CD4-positive, alpha-beta T cell treated with Interleukin-17A for 4 hours (primary cell): ENCODE measurements at places on chromosomes 6 and 20.

DNA sequence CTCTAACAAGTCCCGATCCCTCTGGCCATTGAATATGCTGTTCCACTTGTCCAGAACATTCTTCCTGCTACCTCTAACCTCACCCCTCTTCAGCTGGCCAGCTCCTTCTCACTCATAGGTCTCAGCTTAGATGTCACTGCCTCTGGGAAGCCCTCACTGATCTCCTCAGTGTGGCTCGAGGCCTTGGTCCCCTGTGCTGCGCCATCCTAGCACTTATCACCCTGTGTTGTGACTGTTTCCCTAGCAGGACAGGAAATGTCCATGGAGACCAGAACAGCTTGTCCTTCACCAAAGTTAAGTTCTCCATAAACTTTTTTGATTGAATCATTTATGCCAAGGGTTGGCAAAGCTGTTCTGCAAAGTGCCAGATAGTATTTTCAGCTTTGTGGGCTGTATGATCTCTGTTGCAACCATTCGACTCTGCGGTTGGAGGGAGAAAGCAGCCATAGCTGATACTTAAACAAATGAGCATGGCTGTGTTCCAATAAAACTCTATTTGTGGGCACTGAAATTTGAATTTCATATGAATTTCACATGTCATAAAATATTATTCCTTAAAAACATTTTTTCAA lies 6.5 kb upstream of the BNIP5 start:
- no peak for DNase-seq

DNA sequence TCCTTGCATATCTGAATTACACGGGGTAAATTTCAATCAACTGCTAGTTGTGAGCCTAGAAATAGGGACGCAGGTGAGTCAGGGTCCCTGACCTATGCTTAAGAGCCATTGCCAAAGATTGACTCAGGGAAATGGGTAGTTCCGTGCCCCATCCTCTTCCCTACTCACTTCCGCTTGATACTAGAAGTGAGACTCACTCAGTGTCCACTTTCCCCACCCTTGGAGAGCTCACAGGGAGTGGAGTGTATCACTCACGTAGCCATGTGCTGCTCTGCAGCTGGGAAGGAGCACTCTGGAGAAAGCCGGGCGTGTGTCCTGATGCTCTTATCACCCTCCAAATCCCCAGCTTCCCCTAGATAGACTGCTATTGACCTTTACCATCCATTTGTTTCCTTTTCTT lies 543 bp upstream of the MUC22 start:
- DNase-seq: no peak

DNA sequence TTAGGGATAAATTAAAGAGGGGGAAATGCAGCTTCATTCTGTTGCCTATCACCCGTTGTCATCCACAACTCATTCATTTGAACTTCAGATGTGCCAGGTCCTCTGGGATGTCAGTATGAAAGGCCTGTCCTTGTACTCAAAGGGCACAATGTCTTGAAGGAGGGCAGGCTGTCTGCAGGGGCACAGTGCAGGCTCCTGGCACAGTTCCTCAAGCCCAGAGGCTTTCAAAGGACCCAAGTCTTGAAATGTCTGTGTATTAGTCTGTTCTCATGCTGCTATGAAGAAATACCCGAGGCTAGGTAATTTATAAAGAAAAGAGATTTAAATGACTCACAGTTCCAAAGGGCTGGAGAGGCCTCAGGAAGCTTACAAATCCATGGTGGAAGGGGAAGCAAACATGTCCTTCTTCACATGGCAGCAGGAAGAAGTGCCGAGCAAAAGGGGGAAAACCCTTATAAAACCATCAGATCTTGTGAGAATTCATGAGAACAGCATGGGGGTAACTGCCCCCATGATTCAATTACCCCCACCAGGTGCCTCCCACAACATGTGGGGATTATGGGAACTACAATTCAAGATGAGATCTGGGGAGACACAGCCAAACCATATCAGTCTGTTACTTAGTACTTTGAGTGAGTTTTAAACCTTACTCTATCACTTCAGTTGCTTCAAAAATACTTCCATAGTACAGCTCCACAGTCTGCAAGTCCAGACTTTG lies 9.4 kb downstream of the SNX9 start:
- no peak for DNase-seq

- DNase-seq: no peak
These were observed 421.1 kb upstream of the AGPAT4 start for GRCh38 chr6:161694995-161695394.

- no peak for DNase-seq
These were observed 52.4 kb upstream of the SCGN start for GRCh38 chr6:25599516-25600085.

DNA sequence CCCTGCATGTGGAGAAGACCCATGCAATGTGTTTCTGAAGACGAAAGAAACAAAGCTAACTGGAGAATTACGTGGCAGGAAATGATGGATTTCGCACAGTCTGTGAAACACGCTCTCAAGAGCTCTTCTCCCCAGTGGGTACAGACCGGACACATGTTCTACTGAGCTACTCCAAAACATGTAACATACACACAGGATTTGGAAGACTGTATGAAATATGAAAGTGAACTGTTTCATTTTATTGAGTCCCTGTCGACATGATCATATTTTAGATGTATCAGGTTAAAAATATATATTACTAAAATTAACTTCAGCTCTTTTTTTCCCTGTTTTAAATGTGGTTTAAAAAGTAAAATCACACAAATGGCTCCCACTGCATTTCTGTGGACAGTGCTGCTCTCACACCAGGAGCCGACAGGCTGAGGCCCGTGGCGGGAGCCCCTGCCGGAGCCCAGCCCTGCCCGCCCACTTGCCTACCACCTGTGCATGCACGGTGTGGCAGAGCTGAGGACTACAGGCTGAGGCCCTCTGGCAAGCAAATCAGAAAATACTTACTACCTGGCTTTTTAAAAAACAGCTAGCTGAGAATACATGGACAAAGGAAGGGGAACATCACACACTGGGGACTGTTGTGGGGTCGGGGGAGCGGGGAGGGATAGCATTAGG lies 58.9 kb upstream of the NXT1 start:
- no peak for DNase-seq

- DNase-seq: no peak
These were observed 14.0 kb downstream of the TAF4 start for GRCh38 chr20:62051546-62052255.

- DNase-seq: no peak
These were observed 75.1 kb downstream of the SNX5 start for GRCh38 chr20:17893445-17893844.

DNA sequence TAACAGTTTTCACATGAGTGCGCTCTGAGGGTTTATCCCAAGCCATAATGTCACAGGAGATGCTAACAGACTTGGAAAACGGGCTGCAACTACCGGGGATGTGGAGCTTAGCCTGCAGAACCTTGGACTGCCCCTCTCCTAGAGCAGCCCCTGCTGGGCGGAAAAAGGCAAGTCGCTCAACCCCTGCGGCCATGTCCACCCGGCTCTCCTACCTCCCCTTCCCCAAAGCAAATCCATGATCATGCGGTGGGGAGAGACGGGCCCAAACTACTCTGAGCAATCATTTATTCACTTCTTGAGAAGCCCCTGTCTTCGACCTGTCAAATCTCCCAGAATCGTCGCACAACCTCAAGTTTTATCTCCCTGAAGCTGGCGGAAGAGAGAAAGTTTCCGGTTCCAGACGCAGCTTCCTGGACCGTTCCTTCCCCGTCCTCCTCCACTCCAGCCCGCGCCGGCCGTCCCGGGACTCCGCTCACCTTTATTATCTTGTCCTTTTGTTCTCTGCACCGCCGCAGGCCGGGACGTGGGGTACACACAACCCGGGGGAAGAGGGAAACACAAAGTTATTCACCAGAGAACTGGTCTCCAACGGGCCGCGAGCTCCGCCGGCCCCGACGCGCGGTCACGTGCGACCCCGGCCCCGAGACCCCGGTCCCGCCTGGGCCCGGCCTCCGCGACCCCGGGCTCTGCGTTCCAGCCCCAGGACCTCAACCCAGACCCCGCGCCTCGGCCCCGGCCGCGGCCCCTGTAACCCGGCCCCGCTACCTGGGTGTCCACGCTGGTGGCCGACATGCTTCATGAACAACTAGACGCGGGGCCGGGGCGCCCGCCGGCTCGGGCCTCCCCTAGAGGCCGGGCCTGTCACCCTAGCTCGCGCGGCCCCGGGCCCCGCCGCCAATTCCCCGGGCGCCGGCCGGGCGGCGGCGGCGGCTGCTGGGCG lies 560 bp downstream of the YTHDF1 start:
- DNase-seq: peak; percentile 13

- no peak for DNase-seq
These were observed 667 bp downstream of the CAP2 start for GRCh38 chr6:17393892-17394631.

- no peak for DNase-seq
These were observed 52.2 kb downstream of the FKBP1C start for GRCh38 chr6:63263444-63263843.

GRCh38 chr6:167682546-167683027 lies 144.1 kb upstream of the AFDN start:
- DNase-seq: no peak

DNA sequence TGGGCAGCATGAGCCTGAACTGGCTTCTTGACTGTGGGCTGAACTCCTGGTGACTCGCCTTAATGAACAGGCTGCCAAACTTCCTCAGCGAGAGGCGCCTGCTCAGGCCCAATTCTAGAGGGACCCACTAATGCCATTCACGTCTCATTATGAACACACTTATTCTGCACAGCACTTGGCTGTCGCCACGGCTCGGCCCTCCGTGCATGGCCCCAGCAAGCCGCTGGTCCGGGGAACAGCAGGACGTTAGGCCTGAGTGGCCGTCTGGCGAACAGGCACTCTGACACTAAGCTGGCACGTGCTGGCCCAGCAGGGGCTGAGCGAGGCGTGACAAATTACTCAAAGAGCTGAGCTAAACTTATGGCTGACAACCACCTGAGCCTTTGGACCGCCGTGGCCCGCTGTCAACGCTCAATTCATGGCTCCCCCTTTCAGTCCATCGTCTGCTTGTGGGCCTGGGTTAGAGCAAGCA lies 45.9 kb downstream of the INSM1 start:
- no peak for DNase-seq

DNA sequence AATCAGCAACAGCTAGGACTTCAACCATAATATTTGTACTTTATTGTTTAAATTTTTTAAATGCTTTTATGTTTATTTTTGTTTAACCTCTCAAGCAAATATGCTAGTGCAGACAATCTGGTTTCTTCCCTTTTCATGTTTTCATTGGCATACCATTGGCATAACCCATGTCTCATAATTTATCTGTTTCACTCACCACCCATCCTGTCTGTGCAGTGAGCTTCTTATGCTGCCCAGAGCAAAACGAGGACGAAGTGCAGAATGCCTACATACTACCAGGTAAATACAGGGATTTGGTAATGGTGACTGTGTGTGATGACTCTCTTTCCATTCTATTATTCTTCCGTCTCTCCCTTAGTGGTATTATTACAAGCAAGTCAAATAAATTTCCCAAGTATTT lies 361.4 kb upstream of the KCNQ5 start:
- no peak for DNase-seq

GRCh38 chr20:17140894-17141293 lies 85.9 kb upstream of the PCSK2 start:
- no peak for DNase-seq

DNA sequence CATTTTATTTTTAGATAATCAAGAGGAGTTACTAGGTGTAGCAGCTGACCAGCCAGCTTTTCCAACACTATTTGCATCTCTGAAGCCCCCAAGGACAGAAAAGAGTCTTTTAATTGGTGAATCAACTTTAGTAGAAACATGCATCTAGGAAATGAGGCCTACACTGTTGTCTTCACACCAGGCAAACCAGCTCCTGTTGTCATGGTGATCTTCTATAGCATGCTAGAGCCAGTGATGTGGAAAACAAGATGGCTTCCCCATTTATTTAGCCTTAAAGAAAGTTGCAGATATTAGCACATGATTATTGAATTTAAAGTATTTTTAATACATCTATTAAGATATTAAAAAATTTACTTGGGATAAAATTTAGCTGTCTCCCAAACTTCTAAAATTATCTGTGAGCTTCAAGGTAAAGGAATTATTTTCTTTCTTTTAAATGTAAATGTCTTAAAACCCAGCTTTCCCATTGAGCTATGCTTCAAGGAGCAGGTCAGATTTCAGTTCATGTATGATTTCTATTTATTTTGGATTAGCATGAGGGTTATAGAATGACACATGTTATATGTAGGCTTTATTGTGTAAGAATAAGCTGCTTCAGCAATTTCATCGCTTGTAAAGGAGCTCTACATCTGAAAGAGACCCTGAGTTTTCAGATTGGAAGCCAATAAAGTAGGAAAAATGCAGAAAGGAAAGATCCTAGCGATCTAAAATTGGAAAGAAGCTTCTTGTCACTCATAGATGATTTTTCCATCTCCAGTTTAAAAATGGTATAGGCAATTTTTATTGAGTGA lies 564.9 kb upstream of the CITED2 start:
- DNase-seq: no peak

- no peak for DNase-seq
These were observed 159.7 kb downstream of the PHACTR3 start for GRCh38 chr20:59764037-59764436.

DNA sequence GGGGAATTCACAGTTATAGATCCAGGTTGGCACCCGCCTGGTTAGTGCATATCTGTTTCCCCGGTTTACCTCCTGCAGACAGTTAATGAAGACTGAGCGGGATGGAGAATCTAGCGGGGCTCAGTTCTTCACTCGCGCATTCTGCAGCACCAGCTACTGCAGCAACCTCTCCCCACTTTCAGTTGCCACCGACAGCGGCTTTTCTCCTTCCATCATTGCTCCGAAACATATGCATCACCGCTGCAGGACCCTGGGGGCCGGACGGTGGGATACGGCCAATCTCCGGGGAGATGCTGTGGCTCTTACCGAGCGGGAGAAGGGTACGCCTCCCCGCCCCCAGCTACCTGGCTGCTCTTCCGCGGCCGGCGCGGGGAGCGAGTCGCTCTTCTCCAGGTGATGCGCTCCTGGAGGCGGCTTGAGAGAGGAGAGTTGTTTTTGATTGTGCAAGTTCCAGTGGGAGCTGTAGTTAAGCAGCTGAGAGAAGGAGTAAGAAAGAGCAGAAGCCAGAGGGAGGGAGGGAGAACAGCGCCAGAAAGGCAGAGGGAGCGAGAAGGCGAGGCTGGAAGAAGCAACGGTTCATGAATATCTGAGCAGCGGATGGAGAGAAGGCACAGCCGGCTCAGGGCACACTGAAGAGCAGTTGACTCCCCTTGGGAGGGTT lies at the start of gene SGK1:
Gene SGK1 (minus strand): TSS at position 642 of the 661 bp plus-strand sequence. CDS start 652 bp downstream, outside the sequence.
- peak; percentile 55 for DNase-seq

DNA sequence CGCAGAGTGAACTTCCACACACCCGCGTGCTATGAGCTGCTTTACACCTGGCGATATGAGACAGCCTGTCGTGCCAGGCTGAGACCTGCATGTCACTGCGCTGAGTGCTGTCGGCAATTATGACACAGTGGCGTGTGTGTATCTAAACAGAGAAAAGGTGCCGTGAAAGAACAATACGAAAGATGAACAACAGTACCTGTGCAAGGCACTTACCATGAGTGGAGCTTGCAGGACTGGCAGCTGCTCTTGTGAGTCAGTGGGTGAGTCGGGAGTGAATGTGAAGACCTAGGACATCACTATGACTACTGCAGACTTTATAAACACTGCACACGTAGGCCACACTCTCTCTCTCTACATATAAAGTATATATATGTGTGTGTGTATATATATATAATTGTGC lies 68.5 kb upstream of the DUSP22 start:
- peak; percentile 44 for DNase-seq
